ENCODE measurements at places on chromosomes 3 and 15. TPM values are rescaled to one million over a fixed set of nuclear protein-coding genes. Genes with fewer than 3 reads are reported as not detected.

DNA sequence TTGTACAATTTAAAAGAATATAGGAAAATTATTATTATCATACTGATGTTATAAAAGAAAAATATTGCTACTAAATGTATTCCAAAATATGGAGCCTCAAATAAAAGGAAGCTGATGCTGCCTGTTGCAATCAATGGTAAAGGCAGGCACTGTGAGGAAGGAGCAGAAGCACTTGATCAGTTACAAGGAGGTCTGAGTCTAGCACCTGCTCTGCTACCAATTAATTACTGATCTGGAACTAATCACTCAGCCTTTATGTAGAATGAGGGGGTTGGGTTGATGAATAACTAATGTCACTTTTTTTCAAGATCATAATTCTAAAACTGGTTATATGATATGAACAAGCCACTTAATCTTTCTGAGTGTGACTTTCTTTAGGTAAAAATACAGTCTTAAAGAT, 5.5 kb downstream of the ADGRG7 start:
- ATAC-seq = no peak

The FAM227B gene
- total RNA-seq = 2.6 TPM

GRCh38 chr15:92930054-92930621, 30.0 kb downstream of the CHD2 start:
- ATAC-seq = no peak

DNA sequence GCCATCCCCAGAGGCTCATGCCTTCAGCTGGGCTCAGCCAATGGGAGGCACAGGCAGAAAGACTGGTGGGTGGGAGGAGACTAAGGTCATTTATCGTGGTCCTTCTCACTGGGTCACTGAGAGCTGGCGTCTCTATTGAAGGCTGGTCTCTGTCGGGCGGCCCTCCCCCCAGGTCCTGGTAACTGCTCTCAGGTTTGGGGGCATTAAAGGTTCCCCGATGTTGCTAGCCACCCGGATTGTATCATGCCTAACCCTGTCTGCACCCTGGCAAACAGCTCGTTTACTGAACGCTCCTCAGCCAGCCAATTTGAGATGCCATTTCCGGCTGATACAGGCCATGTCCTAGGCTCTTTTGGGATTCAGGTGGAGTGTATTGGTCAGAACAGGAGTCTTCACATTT, 10.5 kb downstream of the SELENOS start:
- ATAC-seq = no peak

The MAPK6 gene
- total RNA-seq = 83.9 TPM

GRCh38 chr3:45154641-45155147, 8.5 kb upstream of the CDCP1 start:
- peak; percentile 95 for ATAC-seq

GRCh38 chr3:152021951-152022461, 148.6 kb downstream of the SUCNR1 start:
- ATAC-seq = peak; percentile 96

GRCh38 chr3:117630469-117630868, 920.9 kb downstream of the TUSC7 start:
- no peak for ATAC-seq

The CIB2 gene
- total RNA-seq = 5.6 TPM

The CCR8 gene
- total RNA-seq = 0.16 TPM

DNA sequence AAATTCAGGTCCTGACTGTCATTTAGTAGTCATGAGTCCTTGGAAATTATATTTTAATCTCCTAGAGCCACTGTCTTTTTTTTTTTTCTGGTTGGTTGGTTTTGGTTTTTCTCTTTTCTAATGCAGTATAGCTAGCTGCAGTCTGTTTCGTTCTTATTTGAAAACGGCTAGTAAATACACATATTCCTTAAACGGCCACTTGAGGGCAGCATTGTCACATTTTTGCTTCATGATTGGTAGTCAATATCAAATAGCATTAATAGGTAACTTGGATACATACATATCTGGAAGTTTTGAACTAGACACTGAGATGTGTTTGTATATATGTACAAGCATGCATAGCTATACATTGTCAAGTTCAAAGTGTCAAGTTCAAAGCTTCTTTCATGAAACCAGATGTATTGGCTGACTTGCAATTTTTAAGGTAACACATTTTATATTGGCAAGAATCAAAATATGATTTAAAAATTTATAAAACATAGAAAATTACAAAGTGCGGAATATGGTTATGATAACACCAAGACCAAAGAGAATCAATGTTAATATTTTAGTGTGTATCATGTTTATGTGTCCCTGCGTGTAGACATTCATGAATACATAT, 22.5 kb downstream of the GABRA5 start:
- peak; percentile 44 for ATAC-seq

DNA sequence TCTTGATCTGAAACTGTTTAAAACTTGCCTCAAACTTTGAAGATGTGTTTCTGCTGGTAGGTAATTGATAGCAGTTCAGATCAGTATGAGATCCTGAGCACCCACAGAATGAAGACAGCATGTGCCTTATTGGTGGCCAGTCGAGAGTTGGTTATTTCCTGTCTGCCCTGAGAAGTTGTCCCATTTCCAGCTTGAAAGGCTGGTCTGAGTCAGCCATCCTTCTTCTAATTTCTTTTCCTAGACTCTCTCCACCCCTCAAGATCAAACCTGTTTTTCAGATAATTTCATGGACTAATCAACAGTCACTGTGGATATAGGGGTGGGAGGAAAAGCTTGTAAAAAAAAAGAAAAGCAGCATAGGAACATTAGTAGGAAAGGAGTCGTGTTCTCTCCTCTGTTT, 464.4 kb downstream of the FOXP1 start:
- ATAC-seq = peak; percentile 47

GRCh38 chr15:39145854-39146625, 434.8 kb upstream of the THBS1 start:
- ATAC-seq = no peak

DNA sequence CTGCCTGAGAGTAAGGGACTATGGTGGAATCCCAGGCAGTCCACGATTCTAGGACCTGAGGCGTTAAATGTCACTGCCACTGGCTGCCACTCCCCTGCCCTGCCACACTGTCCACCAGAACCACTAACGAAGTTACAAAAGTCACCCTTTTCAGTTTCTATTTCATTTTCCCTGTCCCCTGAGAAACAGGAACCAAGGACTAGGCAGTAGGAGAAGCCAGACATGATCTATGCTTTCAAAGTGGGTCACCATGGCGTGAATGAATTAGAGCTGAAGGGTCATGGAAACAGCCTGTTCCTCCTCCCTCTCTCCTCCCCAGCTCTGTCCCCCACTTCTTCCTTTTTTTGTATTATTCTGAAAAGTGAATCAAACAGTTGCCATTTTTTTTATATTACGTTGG, 9.1 kb upstream of the ADPRH start:
- ATAC-seq = no peak

The PAQR5 gene
- 13.6 TPM for total RNA-seq

- no peak for ATAC-seq
Measured at GRCh38 chr3:104805042-104805441, 561.7 kb upstream of the ALCAM start.

DNA sequence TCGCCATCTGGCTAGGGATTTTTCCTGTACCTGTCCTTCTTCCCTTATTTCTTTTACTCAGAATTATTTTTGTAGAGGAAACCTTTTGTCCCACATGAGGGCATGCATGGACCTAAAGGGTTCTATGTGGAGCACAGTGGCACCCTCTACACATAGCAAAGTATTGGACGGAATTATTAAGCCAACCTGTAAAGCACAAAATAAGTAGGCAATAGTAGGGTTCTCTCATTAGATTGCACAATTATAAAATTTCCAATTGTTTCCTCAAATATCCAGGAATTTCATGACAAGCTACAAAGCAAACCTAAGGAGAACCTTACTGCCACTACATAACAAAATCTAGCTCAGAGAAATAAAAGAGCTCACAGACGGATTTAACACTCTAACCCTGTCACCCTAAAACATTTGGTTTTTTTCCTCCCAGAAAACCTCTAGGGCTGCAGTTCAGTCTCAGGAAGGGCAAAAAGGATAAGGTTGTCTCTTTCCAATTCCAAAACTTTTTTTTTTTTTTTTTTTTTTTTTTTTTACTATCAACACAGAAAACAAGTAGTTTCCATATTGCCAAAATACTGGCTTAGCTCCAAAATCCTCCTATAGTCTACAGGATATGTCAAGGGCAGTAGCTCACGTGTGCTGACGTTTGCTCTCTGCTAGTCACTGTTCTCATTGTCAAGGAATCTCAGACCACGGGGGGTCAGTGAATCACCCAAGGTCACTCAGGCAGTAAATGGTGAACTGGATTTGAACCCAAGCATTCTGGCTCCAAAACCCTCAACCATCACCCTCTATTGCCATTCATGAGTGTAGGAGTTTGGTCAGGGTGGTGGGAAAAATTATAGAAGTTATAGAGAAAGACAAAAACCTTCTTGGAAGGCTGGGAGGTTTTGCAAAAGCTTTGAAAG, 52.3 kb downstream of the NCEH1 start:
- peak; percentile 67 for ATAC-seq

The UACA gene
- total RNA-seq = 33.4 TPM

The PRKAR2A gene
- total RNA-seq = 46.3 TPM

GRCh38 chr15:41974041-41974440, 1.7 kb upstream of the EHD4 start:
- ATAC-seq = no peak

The GOLGA8S gene
- 0.24 TPM for total RNA-seq

GRCh38 chr15:30889196-30889595, 14.5 kb upstream of the FAN1 start:
- no peak for ATAC-seq

GRCh38 chr15:40830884-40831283, 2.4 kb upstream of the PPP1R14D start:
- no peak for ATAC-seq

- no peak for ATAC-seq
Measured at GRCh38 chr3:71214797-71215196, 368.7 kb downstream of the FOXP1 start.

The TM4SF18 gene
- total RNA-seq = 0.76 TPM

The AQP9 gene
- 0.60 TPM for total RNA-seq

The ISL2 gene
- total RNA-seq = not detected

The TRIM59 gene
- total RNA-seq = 10.3 TPM

The LDHAL6B gene
- total RNA-seq = not detected

The RSL24D1 gene
- total RNA-seq = 47.7 TPM

- no peak for ATAC-seq
Measured at GRCh38 chr3:153596401-153596800, 434.4 kb downstream of the RAP2B start.

The SLC2A2 gene
- not detected for total RNA-seq

All from esophagus mucosa (tissue), 1 donor.